ENCODE measurements at places on chromosomes 7 and 10.

- DNase-seq: no peak
Observed at GRCh38 chr7:94311515-94311914, 83.2 kb upstream of the COL1A2 start.

- DNase-seq: no peak
Observed at GRCh38 chr10:58028597-58029366, 238.9 kb downstream of the IPMK start.

GRCh38 chr10:91613411-91614187 is 19.3 kb downstream of the PPP1R3C start:
- no peak for DNase-seq

- DNase-seq: no peak
Observed at GRCh38 chr7:140646931-140647647, 6.5 kb upstream of the DENND2A start.

GRCh38 chr10:113004069-113004618 is 54.1 kb downstream of the TCF7L2 start:
- no peak for DNase-seq

- DNase-seq: no peak
Observed at GRCh38 chr7:55557666-55558188, 14.6 kb downstream of the VOPP1 start.

- DNase-seq: no peak
Observed at GRCh38 chr10:66550351-66550750, 375.5 kb upstream of the LRRTM3 start.

- DNase-seq: no peak
Observed at GRCh38 chr10:87739703-87740102, 78.3 kb downstream of the ATAD1 start.

- no peak for DNase-seq
Observed at GRCh38 chr10:89942217-89942616, 240.8 kb downstream of the KIF20B start.

DNA sequence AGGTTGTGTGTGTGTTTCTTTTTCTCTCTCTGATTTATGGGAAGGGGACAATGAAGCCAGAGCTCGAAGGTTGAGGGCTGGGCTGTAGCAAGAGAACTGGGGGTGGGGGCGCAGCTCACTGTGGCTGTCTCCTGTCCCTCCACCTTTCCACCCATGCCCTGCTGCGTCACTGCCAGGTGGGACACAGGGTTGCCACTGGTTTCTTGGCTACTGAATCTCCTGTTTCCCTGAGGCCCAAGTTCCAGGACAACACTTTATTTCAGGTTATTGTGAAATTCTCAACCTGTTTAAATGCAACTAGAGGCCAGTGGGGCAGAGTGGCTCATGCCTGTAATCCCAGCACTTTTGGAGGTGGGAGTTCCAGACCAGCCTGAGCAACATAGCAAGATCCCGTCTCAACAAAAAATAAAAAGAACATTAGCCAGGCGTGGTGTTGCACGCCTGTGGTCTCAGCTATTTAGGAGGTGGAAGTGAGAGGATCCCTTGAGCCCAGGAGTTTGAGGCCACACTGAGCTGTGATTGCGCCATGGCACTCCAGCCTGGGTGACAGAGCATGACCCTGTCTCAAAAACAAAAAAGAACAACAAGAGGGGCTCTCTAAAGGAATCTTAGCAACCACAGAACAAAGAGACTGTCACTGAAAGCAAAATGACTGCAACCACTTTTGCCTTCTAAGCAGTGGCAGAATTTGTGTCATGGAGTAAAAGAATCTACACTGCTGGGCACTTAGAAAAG is 22.6 kb downstream of the TBATA start:
- DNase-seq: no peak

- DNase-seq: no peak
Observed at GRCh38 chr10:119778776-119779445, 53.1 kb downstream of the INPP5F start.

DNA sequence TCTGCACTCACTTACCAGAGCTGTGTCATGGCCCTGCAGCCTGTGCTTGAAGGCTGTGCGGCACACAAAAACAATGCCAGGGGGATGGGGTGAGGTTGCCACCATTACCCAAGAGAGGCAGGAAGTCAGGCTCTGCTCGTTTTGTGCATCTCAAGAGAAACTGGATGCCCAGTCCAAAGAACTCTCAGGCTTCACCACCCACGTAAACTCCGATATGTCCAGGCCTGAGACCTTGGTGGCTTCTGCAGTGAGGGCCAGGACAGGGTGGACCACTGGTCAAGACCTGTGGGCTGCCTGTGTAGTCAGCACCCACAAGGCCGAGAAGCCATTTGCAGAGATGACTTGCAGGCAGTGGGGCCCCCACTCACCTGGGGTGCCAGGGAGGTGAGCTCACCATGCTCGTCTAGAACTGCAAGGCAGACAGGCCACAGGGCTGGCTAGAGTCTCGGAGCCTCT is 54.7 kb upstream of the EBF3 start:
- no peak for DNase-seq

GRCh38 chr10:38038932-38039245 is 28.4 kb downstream of the ZNF33A start:
- DNase-seq: no peak

DNA sequence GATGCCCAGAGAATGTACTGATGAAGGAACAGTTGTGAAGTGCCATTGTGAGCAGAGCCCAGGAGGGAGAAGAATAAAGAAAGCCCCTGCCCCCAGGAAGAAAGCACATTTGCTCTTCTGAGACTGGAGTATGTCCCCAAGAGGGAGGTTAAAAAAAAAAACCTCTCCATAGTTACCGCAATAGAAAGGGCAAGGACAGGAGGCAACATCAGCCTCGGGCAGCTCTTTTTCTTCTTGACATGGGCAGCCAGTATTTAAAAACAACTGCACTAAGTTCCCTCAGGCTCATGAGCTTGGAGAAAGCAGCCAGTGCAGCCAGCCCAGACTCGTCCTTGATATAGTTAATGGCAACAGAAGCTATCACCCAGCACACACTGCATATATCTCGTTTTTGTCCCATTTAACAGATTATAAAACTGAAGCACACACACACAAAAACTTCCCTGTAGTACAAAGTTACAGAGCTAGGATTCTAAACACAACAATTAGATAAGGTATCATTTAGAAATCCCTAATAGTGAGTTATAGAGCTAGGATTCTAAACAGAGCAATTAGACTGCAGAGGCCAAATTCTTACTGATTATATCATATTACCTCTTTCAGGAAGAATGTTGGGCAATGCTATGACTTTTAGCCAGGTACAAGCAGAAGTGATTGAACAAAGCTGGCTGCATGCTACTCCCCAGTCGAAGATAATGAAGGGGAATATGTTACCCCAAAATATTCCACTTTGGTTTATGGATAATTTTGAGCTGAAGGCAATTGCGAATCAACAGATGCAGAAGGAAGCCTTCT is 823.5 kb downstream of the GRID1 start:
- no peak for DNase-seq

- DNase-seq: no peak
Observed at GRCh38 chr10:110817614-110818013, 54.1 kb upstream of the PDCD4 start.

DNA sequence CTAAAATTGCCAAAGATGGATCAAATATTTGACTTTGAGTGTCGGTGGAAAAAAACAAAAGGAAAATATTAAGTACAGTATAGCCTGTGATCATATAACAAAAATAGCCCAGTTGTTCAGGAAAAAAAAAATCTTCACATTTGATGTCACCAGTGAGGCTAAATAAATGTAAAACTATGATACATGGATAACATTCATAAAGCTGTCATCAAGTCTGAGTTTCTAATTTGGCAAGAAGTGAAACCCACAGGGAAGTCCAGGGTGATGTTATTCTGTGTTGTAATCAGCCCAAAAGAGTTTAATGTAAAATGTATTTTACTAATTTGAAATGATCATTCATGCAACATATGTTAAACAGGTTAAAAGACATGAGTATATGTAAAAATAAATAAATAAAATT is 908.0 kb downstream of the PCDH15 start:
- no peak for DNase-seq

GRCh38 chr10:5229019-5229418 is 32.4 kb downstream of the AKR1C4 start:
- no peak for DNase-seq

- DNase-seq: no peak
Observed at GRCh38 chr7:142873281-142873784, 12.2 kb downstream of the TRPV6 start.

DNA sequence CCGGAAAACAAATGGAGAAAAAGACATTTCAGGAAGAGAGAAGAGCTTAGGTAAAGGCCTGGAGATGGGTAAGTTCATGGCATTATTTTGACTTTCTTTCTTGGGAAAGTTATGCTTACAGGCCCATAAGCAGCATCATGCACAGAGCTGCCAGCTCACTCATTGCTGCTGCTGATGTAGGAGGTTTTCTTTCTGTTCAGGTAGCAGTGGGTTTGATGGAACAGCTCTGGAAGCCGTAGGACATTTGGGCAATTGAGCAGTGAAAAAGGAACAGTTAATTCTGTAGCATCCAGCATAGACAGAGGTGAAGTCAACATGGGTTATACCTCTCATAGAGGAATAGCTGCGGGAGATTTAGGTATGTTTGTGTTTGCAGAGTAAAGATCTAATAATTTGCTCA is 3.3 kb downstream of the CHN2 start:
- DNase-seq: no peak

- DNase-seq: no peak
Observed at GRCh38 chr10:71546220-71546619, 149.5 kb downstream of the CDH23 start.

DNA sequence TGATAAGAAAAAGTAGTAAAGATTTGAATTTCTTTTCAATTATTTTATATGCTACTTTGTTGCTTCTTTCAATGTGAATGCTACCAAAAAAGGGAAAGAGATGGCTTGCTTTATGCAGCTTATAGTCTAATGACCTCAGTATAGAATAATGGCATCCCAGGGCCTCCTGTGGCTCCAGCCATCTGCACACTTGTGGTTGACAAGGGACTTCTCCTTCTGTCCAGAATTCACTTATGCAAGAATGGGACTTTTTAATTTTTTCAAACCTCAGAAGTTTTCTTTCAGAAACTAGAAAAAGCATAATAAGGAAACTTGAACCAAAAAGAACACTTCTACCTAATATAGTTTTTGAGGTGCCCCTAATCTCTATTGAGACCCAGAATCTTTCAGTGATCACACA is 310.9 kb downstream of the CTNNA3 start:
- DNase-seq: no peak

DNA sequence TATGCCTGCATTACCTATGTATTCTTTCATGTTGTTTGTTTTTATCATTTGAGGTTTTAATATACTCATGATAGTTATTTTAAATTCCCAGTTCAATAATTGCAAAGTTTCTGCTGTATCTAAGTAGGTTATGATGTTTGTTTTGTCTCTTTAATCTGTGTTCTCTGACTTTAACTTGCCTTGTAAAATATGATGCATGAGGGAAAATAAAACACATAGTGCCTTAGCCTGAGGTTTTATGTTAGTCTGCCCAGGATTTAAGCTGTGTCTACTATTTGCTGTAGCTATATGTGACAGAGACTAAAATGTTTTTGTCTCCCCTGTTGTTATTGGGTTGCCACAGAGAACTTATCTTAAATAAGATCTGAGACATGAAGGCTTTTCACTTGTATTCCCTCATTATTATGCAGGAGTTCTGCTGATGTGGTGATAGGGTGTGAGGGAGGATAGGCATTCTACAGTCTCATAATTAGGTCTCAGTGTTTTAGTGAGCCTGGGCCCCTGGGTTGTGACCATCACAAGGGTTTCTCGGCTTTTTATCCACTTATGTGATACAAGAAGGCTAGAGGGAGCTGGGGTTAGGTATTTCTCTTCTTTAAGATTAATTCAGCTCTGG is 582.5 kb downstream of the CNTNAP2 start:
- no peak for DNase-seq

GRCh38 chr7:43693687-43694398 is 35.5 kb downstream of the COA1 start:
- DNase-seq: no peak

- DNase-seq: no peak
Observed at GRCh38 chr7:13466874-13467547, 522.5 kb downstream of the ETV1 start.

DNA sequence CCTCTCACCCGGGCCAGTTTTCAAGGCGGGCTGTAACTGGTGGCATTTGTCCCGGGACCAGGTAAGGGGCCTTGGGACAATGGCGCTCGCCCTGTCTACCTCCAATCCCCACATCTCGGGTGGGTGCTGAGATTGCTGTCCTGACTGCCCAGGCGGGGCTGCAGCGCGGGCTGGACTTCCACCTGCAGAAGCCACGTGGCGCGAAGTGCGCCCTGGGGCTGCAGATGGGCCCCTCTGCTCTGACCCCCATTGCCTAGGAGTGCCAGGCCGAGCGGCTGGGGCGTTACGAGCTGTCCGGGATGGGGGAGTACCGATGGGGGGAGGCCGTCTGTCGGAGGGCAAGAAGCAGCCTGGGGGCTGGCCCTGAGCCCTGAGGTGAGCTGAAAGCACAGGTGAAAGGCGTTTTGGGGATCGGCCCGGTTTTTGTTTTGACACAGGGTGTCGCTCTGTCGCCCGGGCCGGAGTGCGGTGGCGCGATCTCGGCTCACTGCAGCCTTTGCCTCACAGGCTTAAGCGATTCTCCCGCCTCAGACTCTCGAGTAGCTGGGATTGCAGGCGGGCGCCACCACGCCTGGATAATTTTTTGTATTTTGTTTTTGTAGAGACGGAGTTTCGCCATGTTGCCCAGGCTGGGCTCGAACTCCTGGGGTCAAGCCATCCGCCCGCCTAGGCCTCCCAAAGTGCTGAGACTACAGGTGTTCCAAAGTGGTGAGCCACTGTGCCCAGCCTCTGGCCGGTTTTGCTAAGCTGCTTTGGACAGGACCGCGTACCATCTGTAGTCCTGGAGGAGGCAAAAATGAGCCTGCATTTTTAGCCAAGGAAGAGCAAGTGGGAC is at the start of gene SFXN2:
Gene SFXN2 (plus strand): TSS at position 16 of the 835 bp plus-strand sequence. CDS start 12,001 bp downstream, outside the sequence.
- peak; percentile 3 for DNase-seq

DNA sequence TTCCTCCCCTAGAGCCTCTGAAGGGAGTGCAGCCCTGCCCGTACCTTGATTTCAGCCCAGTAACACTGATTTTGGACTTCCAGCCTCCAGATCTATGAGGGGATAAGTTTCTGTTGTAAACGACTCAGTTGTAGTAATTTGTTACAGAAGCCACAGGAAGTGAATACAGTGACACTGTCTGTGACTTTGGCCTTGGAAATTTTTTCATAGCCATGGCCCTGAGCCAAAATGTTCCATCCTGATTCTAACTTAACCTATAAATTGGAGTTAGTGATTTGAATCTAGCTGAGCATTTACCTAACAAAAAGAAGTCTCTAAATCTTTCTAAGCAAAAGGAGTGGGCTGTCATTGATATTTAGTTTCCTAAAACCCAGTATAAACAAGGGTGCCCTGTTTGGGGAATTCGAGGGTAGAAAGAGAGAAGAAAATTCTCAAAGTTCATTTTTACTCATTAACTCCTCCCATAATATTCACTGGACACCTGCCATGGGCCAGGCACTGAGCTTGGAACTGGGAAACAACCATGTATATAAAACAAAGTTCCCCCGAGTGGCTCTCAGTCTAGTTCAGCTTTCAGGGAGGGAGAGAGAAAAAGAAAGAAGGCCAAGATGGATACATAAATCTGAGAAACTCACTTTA is 162.3 kb downstream of the SKIDA1 start:
- no peak for DNase-seq

- no peak for DNase-seq
Observed at GRCh38 chr7:71630516-71630915, 498.6 kb downstream of the GALNT17 start.

- DNase-seq: no peak
Observed at GRCh38 chr10:47182934-47183703, 116.9 kb upstream of the GDF10 start.

- DNase-seq: no peak
Observed at GRCh38 chr10:100509241-100509840, 10.3 kb downstream of the SEC31B start.

- peak; percentile 37 for DNase-seq
Observed at GRCh38 chr7:134547397-134548054, 1.4 kb upstream of the AKR1B15 start.
